IMR-90 (cell line): ENCODE measurements at places on chromosomes 11 and 22. TPM values are rescaled to one million over a fixed set of nuclear protein-coding genes. Genes with fewer than 3 reads are reported as not detected.

The WNT7B gene
- under 0.01 TPM in 2 replicates for total RNA-seq

DNA sequence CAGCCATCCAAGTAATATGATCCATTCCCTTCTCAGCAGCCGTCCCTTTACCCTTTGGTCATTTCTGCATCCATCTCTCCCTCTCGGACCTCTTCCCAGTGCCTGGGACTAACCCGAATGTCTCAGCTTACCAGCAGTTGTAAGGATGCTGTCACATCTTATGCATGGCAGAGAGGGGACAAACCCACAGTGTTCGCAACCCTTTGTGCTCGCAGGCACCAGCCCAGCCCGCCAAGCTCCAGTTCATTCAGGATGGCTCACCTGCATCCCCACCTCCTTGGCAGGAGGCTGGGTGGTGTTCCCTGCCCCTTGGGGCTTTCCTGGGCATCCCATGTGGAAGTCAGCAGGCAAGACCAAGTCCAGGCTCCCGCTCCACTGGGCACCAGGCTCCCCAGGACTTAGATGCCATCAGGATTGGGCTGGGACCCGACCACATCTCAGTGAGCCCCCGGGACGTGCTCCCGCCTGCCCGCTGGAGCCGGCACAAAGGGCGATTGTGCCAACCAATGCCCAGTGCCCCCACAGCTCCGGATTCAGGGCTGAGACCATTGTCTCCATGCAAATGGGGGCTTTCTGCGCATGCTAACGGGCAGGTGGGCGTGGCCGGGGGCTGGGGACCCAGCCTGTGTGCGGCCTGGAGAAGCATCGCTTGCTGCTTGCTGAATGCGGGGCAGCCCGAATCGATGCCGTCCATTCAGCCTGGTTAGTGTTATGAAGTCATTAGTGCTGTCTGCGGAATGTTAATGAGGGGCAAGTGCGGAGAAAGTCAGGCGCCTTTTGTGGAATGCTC, 108.6 kb downstream of the KCNQ1OT1 start:
- no peak overlapping the region for H3K4me3 ChIP-seq
- no peak overlapping the region for H3K27ac ChIP-seq
- DNase-seq, result no peak
- H3K27me3 ChIP-seq, result peaks cover 26% of the 10 kb centered on the region; the same call in 1 of the 2 replicates
- H3K4me1 ChIP-seq, result no peaks in the 10 kb centered on the region

The USH1C gene
- total RNA-seq, result not detected in 2 replicates

DNA sequence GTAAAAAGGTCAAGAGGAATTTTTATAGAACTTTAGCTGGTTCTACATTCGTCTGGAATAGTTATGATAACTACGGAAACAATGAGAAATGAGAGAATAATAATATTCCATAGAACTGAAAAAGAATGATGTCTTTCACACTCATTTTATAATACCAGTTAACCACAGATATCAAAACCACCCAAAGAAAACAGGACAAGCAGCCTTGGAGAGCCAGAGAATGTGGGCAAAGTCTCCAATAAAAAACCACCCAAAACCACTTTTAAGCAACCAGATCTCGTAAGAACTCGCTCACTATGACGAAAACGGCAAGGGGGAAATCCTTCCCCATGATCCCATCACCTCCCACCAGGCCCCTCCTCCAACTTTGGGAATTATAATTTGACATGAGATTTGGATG, 60.8 kb downstream of the ARHGAP32 start:
- H3K27ac ChIP-seq, result no peak overlapping the region
- no peaks in the 10 kb centered on the region for H3K4me1 ChIP-seq
- H3K36me3 ChIP-seq, result no peaks in the 10 kb centered on the region
- no peak for DNase-seq
- no peak overlapping the region for H3K4me3 ChIP-seq
